ENCODE measurements at places on chromosomes 4 and X. TPM values are rescaled to one million over a fixed set of nuclear protein-coding genes. Genes with fewer than 3 reads are reported as not detected.

- DNase-seq, result no peak
Measured at GRCh38 chr4:17068891-17069290, 170.4 kb upstream of the LDB2 start.

DNA sequence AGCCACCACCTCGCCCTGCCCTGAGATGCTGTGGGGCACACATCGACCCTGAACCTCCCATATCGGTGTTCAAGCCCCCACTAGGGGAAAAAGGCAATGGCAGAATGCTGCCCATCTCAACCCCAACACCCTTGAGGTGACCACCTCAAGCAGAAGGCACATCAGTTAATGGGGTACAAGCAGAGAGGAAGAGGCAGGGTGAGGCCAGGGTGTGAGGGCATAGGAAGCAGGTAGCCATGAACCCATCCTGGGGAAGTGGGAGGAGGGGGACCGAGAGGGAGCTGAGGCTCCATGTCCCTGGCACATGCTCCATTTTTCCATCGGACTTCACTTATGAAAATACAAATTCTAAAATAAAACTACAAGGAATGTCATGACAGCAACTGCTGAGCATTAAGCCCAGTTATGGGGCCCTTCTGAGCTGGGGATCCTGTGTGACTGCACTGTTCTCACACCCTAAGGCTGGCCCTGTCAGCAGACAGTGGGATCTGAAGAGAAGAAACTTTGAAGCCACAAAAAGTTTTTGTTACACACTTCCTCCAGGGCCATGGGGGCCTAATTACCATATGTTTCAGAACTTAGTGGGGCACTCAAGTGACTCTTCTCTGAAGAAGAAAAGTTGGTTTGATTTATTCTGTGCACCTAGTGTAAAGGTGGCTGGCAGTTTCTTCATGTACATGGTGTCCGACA, 68.2 kb upstream of the FAM241A start:
- DNase-seq, result no peak

DNA sequence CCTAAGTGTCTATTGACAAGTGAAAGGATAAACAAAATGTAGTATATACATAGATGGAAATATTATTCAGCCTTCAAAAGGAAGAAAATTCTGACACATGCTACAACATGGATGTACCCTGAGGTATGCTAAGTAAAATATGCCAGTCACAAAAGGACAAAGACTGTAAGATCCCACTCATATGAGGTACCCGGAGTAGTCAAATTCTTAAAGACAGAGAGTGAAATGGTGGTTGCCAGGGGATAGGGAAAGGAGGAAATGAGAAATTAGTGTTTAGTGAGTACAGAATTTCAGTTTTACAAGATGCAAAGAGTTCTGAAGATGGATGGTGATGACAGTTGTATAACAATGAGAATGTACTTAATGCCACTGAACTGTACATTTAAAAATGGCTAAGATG, 102.3 kb upstream of the NAP1L5 start:
- DNase-seq, result no peak

DNA sequence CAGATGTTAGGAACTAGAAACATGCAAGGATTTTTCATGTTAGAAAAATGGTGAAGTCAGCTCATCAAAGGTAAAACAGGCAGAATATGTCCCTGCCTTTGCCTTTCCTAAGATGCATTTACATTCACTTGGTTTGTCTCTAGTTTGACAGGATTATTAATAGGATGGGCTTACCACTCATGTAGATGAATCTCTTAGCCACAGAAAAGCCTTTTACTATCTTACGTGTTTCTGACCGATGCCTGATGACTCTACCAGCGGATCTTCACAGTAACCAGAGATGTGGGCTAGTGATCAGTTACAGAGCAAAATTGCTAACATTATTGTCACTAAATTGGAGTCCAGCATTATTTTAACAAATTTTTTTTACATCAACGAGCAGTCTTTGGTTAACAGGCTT, 187.6 kb downstream of the MAML3 start:
- no peak for DNase-seq

- DNase-seq, result no peak
Measured at GRCh38 chr4:47664051-47664826, 173.6 kb downstream of the CORIN start.

DNA sequence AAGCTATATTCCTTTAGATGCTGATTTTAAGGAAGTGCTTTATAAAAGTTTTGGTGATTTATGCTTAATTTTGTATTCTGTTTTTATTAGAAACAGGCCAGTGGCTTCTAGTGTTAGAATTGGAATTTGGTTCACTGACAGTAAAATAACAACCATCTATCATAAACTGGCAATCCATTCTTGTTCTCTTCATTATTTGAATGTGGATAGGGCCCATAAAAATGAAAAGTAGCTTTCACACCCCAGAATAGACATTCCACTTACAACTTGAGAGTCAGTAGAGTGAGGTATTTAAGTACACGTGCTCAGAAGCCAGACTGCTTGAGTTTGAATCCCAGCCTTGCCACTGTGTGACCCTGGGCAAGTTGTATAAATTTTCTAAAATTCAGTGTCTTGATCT, 232.4 kb upstream of the CTSO start:
- no peak for DNase-seq

DNA sequence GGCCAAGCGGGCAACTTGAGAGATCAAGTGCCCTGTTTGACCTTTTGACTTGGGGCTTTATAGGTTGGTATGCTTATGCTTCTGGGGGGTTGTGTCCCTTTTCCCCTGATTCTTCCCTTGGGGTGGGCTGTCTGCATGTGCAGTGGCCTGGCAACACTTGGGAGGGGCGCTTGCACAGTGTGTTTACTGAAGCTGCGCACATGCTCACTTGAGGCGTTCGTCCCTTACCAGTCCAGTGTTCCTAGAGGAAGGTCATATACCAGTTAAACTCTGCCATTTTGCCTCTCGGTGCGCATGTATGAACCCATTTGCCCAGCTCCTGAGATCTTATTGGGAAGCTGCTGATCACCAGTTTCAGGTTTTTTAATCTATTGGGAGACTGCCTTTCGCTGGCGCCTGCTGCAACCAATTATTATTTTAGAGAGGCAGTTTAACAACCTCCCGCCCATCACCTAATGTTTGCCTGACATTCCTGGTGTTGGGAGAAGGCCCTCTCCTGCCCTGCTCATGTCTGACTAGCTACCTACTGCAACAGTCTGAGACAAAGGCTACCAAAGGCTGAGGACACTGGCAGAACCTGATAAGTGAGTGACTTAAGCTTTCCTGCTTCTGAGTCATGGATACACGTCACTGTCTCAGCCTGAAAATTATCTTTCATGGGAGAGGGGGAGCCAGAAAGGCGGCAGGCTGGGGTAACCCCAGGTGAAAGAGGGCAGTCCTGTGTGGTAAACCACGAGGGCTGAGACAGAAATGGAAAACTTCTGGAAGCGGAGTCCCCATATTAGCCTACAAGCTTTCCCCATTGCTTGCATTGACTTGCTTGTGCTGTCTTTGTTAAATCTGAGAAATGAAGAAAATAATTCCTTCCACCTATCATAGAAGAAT, 97.6 kb downstream of the CPE start:
- no peak for DNase-seq

GRCh38 chrX:140764401-140764919, 54.9 kb downstream of the LINC00632 start:
- DNase-seq, result no peak

- DNase-seq, result no peak
Measured at GRCh38 chrX:96919672-96920071, 36.0 kb downstream of the RPA4 start.

DNA sequence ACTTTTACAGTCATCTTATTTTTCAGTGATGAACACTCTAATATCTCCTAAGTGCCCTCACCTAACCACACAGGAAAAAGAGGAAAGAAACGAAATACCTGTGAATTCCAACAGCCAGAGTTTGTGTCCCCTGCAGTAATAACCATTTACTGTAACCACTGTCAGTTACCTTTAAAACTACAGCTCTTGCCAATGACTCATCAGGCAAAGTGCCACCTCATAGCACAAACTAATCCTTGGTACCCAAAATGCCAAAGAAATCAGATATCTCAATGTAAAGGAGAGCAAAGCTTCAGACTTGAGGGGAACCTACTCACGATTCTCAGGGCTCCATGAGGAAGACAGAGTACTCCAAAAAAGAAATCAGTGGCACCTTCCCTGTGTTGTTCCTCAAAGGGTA, 146.5 kb downstream of the NDST3 start:
- DNase-seq, result no peak

DNA sequence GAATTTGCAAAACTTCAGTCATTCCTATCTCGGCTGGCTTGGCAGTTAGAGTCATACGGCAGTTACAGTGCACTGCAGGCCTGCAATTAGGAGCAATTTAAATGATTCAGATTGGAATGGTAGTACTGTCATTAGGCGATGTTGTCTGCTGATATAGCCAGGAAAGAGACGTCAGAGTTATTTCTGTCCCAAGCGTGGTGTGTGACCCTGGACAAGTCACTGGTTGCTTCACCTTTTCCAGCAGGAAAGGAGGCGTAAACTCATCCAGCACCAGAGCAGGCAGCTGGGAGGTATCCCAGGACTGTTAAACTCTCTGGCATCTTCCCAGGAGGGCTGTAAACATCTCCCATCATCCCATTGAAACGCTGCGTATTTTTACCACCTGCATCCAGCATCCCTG, 836 bp upstream of the LNX1 start:
- no peak for DNase-seq

DNA sequence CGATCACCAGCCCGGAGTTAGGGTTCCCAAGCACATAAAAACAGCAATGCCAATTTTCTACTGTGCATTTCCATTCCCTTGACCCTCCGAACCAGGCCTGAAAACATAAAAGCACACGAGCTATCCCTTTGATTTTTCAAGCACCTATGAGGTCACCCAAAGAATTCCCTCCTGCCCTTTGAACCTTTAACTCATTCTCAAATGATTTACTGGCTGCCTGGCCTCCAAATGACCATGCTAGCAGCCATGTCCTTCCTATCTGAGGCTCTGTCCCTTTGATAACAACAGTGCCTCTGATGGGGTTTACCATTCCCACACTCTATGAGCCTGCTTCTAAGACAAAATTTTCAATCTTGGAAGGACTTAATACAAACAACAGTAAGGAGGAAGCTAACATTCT, 15.2 kb downstream of the SHROOM4 start:
- DNase-seq, result no peak

DNA sequence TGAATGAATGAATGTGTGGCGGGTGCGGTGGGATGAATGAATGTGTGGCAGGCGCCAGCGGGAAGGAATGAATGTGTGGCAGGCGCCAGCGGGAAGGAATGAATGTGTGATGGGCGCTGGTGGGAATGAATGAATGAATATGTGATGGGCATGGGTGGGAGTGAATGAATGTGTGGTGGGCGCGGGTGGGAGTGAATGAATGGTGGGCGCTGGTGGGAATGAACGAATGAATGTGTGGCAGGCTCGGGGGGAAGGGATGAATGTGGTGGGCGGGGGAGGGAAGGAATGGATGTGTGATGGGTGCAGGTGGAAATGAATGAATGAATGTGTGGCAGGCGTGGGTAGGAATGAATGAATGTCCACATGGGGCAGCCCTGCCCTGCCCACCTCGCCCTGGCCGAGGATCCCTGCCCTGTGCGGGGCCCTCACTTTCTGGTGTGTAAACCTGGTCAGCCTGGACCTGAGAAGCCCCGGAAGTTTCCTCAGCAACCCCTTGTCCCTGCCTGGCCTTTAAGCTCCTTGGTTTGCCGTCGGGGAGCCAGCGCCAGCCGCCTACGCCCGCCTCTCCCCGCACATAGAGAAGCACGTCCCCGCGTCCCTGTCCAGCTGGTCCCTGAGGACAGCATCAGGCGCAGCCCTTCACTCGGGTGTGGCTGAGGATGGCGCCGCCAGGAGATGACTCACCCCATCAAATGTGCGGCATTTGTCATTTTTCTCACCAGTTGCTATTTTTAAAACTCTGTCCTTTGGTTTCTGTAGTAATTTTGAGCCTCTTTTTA, 112.8 kb upstream of the LRPAP1 start:
- no peak for DNase-seq

- DNase-seq, result no peak
Measured at GRCh38 chrX:153793291-153793690, 884 bp downstream of the IDH3G start.

GRCh38 chrX:78181307-78181706, 41.9 kb upstream of the TAF9B start:
- no peak for DNase-seq

DNA sequence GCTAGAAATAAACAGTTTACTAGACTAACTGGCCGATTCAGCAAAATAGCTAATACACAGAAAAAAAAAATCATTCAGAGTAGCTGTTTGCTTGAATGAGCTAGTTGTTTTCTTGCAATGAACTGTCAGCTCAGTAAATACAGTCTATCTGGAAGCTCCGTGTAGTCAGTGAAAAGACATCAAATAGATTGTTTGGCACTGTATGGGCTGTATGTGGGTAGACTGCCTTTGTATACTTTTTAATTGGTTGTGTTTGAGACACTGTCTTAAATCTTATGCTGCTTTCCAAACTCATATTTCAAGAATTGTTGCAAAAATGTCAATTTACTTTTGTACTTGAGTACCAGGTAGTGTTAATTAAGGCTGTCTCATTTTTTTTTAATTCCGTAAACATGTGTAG, 61.6 kb upstream of the GPR174 start:
- no peak for DNase-seq

DNA sequence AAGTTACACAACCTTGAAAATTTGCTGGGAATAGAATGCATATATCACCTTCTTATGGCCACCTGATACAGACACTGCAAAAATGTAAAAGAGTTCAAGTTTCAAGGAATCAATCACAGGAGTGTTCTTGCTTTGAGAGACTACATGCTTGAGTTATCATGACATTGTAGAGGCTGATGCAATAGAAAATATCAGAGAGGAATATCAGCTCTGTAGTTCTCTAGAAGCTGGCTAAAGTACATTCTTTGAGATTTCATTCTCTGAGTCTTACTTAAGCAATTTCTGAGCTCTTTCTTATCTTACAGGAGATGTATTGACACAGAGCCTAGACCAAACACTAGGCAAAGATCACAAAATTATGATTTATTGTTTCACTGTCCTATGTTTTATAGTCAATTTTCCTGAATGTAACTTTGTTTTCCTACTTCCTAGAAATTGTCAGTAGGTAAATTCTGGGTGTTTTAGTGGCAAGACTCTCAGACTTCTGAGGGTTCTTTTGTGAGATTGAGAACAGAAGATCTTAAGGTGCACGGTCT, 152.1 kb upstream of the HPGD start:
- DNase-seq, result no peak

- DNase-seq, result no peak
Measured at GRCh38 chr4:183306811-183307210, 13.3 kb downstream of the CLDN22 start.

- no peak for DNase-seq
Measured at GRCh38 chr4:7744142-7744804, 195.4 kb downstream of the AFAP1 start.

GRCh38 chrX:86047174-86047935, at the start of gene CHM:
TSS of gene CHM (minus strand) at chrX:86047558. CDS start at chrX:86047532, 26 bp downstream.
- DNase-seq, result peak; percentile 74

- DNase-seq, result no peak
Measured at GRCh38 chrX:17409566-17410290, 34.7 kb downstream of the NHS start.

- no peak for DNase-seq
Measured at GRCh38 chrX:13008189-13008533, 33.3 kb downstream of the TMSB4X start.

GRCh38 chrX:130523460-130524394, 121.9 kb downstream of the RBMX2 start:
- no peak for DNase-seq

GRCh38 chr4:148442832-148443511, 758 bp upstream of the NR3C2 start:
- no peak for DNase-seq

Gene VCX
- 0.50 TPM for polyA plus RNA-seq

Gene AWAT2
- not detected for polyA plus RNA-seq

Gene FAM193A
- polyA plus RNA-seq, result 25.1 TPM

Gene CDX4
- polyA plus RNA-seq, result not detected

Gene NUDT11
- polyA plus RNA-seq, result 18.3 TPM

Gene NRK
- 20.4 TPM for polyA plus RNA-seq

Gene RTL9
- 0.24 TPM for polyA plus RNA-seq

Gene TMSB15A
- polyA plus RNA-seq, result 56.7 TPM

Gene CENPVL3
- polyA plus RNA-seq, result 1.3 TPM

Gene SULT1B1
- polyA plus RNA-seq, result 0.61 TPM
